Inflammatory macrophage treated with lipopolysaccharide for 1 hour (primary cell): ENCODE measurements at places on chromosomes 5 and 9.

- DNase-seq = no peak
These were observed 69.6 kb upstream of the ABCA1 start for GRCh38 chr9:104997536-104997935.

GRCh38 chr5:56164376-56164775, 68.8 kb downstream of the ANKRD55 start:
- DNase-seq = no peak

DNA sequence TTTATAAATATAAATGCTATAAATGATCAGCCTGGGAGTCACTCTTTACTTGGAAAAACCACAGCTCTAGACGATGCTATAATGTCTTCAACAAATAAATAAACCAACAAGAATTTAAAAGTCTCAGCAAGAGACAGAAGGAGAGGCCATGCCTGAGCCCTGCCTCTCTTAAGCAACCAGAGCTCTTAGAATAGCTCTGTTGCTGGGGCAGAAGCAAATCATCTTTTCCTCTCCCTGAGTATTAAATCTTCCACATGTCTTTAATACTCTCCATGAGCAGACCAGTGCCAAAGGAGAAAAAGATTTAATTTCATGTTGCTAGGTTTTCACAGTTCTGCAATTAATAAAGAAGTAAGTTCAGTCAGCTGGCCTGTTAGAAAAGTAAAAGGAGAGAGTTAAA, 408.0 kb upstream of the SLC30A5 start:
- no peak for DNase-seq

GRCh38 chr9:98185021-98185567, 7.3 kb downstream of the CORO2A start:
- no peak for DNase-seq

DNA sequence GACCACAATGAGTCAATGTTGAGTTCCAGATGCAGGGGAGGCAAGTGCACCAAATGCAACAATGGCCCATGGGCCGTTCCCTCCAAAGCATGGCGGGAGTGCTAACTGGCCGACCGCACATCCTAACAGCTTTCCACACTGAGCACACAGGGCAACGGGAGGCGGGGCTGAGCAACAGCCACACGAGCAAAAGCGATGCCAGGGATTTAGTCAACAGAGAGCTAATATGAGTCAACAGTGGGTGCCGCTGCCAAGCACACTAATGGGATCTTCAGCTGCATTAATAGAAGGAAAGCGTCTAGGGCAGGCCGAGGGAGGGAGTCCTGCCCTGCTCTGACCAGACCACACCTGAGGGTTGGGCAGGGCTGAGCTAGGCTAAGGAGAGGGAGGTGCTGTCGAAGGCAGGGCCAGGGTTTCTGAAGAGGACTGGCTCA, 4.6 kb downstream of the EPB41L4B start:
- no peak for DNase-seq

DNA sequence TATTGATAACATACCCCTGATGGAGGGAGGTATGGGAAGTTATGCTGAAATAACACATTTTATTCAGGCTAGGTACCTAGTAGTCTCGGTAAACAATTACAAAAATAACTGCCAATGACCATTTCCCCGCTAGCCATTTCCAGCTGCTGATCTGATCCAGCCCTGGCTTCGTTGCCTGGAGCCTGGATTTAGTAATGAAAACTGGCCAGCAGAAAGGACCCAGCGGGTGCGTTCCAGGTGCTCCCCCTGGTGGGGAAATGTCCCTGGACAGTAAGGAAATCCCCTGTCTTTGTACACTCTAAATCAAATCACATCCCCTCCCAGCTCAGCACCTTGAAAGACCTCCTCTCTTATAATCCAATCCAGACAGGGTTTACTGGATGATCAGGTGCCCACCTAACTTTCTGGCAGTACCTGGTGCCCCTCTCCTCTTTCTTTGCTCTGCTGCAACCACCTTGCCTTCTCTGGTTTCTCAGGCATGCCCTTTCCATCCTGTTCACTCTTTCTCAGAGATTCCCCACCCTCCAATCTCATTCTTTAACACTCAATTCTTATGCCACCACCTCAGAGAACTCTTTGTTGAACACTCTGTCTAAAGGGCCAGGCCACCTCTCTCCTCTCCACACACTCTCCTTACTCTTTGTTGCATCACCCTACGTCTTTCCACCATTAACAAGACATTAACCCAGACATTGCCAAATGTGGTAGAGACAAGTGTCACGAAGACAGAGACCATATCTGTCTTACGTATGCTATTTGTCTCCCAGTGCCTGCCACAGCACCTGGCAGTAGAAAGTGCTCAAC, 50.1 kb upstream of the SMAD5 start:
- peak; percentile 37 for DNase-seq

GRCh38 chr5:179343719-179344430, 1.4 kb downstream of the ADAMTS2 start:
- DNase-seq = peak; percentile 1

DNA sequence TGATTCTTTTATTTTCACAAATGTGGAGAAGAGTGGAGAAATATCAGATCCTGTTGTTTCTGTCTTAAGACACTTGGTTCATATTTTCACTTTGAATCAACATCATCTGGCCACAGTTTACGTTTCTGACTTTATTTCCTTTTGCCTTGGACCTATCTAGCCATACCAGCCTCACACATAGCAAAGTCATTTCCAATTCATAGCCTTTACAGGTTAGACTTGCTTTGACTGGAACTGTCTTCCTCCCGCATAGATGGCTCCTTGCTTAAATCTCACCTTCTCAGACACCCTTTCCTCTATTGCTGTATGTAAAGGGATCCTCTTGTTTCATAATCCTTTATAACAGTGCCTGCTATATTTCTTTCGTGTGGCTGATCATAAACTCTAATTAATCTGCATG, 297.8 kb downstream of the SH3GL2 start:
- no peak for DNase-seq

DNA sequence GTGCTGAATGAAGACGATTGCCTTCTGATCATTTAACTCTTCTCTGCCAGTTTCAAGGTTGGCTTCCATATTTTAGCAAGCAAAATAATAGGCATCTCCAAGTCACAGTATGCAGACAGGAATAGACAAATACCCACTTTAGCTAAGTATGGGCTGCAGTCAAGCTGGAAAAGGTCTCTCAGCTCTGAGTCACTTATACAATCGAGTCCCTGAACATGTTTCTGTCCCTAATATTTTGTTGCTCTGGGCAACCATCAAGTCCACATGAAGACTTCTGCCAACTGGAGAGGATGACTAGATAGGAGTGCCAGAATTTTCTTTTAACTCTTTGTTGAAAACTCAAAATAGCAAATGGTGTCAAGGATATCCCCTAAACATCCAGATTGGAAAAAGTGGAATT, 575.3 kb downstream of the RAB3C start:
- no peak for DNase-seq

- no peak for DNase-seq
These were observed 48.9 kb downstream of the SLC12A7 start for GRCh38 chr5:1062761-1063568.

GRCh38 chr5:136080113-136080482, 51.3 kb downstream of the TGFBI start:
- DNase-seq = no peak

- peak; percentile 89 for DNase-seq
These were observed 28.5 kb upstream of the AKNA start for GRCh38 chr9:114416290-114416689.

DNA sequence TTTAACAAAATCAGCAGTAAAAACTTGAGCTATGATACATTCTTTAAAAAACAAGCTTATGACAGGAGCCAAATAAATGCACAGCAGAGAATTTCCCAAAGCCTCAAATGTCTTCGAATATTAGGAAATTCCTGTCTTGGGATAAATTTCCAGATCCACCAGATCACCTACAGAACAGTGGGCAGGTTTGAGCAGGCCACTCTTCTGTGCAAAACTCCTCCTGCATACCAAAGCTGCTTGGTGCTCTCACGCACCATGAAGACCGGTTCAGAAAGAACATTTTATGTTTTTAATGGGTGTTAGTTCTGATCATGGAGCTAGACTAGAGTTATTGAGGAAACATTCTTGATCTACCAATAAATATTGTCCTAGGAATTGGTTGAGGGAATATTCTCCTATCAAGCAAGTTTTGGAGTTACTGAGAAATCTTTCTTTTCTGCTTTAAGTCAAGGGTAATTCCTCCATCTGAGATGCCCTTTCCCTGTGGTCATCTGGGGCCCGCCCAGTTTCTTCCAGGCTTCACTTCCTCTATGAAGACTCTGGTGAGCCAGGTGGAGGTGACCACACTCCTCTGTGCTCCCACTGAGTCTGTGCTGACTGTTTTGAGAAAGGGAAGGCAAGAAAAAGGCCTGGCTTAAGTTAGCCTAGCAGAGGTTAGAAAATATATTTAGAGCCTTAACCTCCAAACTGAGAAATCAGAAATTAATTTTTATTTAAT, 17.9 kb downstream of the TNFSF15 start:
- DNase-seq = no peak

GRCh38 chr5:74322944-74323343, 317.6 kb downstream of the ENC1 start:
- no peak for DNase-seq

DNA sequence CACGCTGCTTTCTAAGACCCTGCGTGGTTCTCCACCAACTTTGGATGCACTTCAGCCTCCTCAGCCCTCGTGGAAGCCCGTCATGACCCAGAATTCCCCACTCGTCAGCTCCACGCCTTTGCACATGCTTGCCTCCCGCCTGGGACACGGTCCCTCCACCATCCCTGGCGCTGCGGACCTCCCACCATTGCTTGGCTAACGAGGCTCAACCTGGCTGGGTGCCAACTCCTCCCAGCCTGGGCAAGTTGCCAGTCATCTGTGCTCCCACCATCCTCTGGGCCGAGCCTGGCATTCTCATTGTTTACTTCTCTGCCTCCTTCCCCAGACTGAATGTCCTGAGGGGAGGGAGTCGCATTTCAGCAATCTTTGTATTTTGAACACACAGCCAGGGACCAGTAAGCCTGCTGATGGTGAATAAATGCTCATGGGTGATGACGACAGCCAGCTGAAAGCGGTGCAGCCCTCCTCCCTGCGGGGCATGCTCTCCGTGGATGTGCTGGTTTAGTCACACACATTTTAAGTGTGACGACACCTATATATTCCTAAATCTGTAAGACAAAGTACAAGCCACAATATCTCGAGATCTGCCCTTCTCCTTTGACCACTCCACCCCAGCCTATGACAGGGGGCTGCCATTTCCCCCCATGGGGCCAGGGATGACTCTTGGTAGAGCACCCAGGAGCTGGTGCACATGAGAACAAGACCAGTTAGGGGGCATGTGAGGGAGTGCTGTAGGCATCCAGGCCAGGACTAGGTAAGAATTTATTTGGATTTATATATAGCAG, 37.6 kb downstream of the ANKRD33B start:
- no peak for DNase-seq

DNA sequence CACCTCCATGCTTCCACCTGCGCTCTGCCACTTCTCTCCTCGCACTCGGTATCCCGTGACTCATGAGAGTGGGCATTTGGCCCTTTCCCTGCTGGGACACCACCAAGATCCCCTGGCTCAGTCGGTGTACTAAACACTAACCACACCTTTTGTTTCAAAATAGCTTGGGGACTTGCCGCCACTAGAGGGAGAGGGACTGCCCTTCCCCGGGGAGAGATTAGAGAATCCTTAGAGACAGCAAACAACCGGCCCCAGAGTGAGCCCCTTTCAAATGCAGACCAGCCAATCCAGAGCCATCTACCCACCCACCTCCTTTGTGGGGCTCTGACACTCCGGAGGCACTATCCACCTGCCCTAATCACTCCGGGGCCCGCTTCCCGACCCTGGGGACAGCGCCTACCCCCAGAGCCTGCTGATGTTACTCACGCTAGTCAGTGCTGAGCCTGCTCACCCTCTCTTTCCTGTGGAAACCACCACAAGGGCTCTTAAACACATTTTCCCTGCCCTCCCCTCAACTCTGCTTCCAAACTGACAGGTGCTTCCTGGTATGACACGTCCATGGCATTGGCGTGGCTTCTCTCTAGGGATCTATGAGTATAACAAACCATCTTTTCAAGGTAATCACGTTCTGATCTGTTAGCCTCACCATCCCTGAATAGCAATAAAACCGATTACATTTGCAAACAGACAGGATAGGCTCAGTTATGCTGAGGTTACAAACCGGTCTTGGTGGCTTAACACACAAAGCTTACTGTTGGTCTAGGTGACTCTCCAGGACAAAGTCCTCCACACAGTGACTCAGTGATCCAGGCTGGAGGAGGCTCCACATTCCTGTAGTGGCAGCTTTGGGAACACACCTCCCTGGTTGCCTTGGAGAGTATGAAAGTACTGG, 180.1 kb upstream of the MVB12B start:
- no peak for DNase-seq

GRCh38 chr5:60362158-60362557, 337.8 kb downstream of the DEPDC1B start:
- no peak for DNase-seq

DNA sequence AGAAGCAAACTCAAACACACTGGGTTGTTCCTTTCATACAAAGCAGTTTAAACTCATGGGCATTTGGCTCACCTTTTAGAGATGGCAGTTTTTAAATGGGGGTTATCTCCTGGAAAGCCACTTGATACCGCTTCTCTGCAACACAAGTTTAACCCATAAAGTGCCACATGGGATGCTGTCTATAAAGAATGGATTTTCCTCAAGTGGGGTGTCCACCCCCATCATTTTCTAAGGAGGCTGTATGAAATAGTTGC, 528 bp upstream of the TRPM3 start:
- DNase-seq = no peak

GRCh38 chr9:95927271-95928004, 51.9 kb downstream of the ERCC6L2 start:
- DNase-seq = no peak

- no peak for DNase-seq
These were observed 167.7 kb downstream of the DOCK8 start for GRCh38 chr9:382383-382782.
